Esophagus squamous epithelium (tissue), 5 donors: ENCODE measurements at places on chromosomes 2 and 18.

DNA sequence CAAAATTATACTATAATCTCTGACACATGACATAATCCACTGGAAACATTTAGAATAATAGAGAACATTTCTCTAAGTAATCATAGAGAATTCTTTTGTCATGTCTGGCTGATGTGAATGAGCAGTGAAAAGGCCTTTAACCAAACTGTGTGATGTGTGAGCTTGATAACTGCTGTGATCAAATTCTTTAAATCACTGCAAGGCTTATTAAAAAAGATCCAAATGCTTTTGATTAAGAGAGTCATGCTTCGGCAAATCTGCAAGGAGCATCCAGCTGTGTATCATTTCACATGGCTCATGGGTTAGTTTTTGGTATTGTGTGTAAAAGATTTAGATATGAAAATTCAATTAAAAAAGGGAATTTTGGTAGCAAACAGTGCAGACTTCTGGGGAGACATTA lies 58.6 kb upstream of the TFPI start:
- no peak for DNase-seq

DNA sequence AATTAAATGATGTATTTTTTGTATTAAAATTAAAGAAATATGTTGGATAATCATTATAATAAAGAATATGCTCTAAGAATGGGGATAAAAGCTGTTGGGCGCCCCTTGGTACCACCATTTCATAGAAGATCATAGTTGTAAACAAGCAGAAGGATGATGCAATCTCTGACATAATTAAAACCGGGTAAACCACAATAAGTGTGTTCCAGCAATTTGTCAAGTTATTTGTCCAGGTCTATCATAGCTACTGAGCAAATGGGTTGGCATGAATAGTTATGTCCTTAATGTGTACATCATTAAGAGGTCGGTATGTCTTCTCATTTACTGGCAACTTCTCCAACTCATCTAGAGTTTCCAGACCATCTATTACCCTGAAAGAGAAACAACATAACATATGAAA lies 6.7 kb upstream of the CLK1 start:
- DNase-seq: no peak

GRCh38 chr2:129730979-129731378 lies 248.5 kb upstream of the RAB6C start:
- no peak for DNase-seq

DNA sequence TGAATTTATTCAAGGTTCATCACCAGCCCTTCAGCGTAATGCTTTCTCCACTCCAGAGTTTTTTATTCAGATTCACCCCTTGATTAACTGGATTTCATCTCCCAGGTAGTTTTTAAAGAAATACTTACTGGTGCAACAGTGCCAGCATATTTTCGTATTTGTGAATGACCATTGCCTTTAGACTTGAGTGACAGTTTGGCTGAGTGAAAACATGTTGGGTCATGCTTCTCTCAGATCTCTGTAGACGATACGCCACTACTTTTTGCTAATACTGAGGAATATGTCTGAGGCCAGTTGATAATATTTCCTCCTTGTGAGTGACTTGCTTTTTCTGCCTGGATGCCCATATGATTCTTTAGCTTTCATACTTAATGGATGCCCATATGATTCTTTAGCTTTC lies 51.5 kb downstream of the CYP26B1 start:
- DNase-seq: no peak

DNA sequence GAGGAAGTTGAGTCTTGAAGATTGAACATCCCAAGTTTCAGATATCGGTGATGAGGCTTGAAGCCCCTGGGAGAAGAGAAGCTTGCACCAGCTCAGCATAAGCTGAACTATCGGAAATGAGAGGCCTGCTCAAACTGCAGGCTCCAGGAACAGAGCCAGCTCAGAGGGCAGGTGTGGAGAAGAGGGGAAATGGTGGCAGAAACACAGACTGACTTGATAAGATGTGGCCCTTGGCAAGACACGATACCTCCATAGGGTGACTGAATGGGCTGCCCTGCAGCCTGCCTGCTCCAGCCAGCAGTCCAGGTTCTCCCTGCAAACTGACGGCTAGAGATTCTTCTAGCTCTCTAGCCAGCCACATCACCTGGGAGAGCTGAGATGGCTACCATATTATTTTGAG lies 86.6 kb downstream of the MYT1L start:
- no peak for DNase-seq

GRCh38 chr18:78740876-78741275 lies 238.7 kb upstream of the SALL3 start:
- DNase-seq: no peak

GRCh38 chr2:105786231-105787230 lies 41.8 kb downstream of the NCK2 start:
- DNase-seq: no peak

DNA sequence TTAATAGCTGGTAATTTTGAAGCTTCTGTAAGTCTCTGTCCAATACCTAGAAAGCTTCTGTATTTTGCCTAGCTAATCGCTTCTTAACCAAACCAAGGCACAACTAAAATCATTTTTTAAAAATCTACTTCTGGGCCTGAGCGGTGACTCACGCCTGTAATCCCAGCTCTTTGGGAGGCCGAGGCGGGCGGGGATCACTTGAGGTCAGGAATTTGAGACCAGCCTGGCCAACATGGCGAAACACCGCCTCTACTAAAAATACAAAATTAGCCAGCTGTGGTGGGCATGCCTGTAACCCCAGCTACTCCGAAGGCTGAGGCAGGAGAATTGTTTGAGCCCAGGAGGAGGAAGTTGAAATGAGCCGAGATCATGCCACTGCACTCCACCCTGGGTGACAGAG lies 148.6 kb upstream of the FIGN start:
- DNase-seq: no peak

GRCh38 chr18:73352546-73352945 lies 484.8 kb upstream of the NETO1 start:
- DNase-seq: no peak

DNA sequence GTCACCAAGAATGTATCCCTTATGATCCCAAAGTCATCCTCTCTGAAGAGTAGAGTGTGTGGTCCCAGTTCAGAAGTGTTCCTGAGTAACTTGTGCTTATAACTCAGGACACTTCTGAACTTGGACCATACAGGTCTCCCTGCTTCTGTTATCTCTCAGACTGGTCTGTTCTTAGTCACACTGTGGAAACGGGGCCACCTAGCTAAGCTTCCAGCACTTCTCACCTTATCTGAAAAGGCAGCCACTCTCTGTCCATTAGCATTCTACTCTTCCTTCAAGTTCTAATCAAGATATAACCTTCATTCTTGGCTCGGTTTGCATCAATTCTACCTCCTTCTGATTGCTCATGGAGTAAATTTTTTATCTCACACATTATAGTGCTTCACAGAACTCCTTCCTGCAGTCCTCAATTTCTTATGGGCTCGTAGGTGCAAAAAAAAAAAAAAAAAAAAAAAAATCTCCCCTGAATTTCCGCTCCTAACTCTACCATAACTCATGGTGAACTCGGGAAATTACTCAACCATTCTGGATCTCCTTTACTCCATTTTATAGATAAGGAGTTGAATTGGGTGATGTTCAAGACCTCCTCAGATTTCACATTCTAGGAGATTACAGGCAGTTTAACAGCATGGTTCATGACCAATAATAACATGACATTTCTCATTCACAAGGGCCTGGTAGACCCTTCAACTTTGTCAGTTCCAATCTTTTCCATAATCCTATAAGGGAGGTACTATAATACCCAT lies 108.4 kb downstream of the TACR1 start:
- no peak for DNase-seq

GRCh38 chr2:224831530-224831929 lies 115.4 kb upstream of the CCDC195 start:
- DNase-seq: no peak

GRCh38 chr18:5771343-5771742 lies 124.0 kb downstream of the TMEM200C start:
- no peak for DNase-seq

- DNase-seq: no peak
Observed at GRCh38 chr2:47426786-47427185, 23.8 kb downstream of the MSH2 start.

- DNase-seq: no peak
Observed at GRCh38 chr2:100494712-100495111, 24.4 kb downstream of the NMS start.

DNA sequence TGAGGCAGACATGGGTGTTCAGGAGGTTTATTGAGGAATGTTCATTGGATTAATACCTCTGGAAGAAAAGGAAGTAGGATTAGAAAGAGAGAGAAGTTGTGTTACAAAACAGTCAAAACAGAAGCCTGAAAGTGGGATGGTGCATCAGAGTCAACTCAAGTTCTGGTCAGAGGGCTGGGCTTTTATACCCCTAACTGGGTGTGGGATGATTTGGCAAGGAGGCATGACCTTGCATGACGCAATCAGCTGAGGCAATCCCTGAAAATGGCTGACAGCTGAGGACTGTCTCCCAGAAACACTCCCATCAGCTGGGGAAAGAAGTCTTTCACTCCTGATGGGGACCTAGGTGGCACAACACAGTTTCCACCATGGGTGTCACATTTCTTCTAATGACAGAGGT lies 818.2 kb downstream of the SATB2 start:
- DNase-seq: no peak

- DNase-seq: no peak
Observed at GRCh38 chr2:62136956-62137830, 58.7 kb upstream of the B3GNT2 start.

DNA sequence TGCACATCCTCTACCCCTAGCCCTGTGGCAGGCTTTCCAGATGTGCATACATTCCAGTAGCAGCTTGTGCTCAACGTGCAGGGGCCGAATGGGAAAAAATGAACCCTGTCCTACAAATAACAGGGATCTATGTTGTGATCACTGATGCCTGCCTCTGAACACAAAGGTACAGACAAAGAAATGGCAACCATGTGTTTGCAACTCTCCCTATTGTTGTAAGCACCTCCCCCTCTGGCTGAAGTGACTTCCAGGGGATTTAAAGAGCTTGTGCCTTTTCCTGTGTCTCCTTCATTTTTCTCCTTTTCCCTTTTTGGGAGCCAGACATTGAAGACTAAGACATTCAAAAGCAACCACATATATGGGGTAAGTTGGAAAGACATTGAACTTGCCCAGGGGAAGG lies 21.6 kb downstream of the ARHGAP25 start:
- no peak for DNase-seq

- no peak for DNase-seq
Observed at GRCh38 chr2:184743096-184743495, 144.8 kb downstream of the ZNF804A start.

DNA sequence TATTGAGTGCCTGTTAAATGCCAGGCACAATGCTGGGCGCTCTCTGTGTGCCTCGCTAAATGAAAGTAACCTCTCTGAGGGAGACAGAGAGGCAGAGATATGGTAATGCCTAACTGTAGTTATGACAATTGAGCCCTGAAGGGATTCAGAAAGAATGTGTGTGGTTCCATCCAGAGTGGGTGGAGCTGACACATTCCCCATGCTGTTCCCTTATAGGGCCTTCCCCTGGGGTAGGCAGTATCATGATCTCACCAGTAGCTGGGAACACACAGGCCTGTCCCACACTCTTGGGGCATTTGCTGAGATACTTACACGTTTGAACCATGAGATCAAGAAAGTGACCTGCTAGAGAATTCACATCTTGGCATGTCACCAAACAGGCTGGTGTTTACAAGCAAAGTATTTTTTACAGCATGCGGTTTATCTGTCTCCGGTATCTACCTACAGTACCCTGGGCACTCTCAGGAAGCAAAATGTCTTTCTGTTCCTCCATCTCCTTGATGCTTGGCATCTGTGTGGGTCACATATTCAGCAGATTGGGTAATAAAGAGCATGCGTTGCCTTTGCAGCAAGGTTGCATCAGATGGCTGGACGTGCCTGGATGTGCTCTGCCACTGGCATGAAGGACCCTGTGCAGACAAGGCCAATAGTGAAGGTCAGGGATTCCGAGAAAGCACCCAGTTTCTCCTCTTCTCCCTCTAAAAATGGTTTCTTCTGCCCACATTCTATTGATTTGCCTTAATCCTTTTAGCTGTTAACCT lies 9.4 kb downstream of the CTIF start:
- no peak for DNase-seq

GRCh38 chr2:167140767-167141166 lies 252.5 kb downstream of the XIRP2 start:
- no peak for DNase-seq

GRCh38 chr18:949724-950631 lies 45.3 kb downstream of the ADCYAP1 start:
- DNase-seq: no peak

DNA sequence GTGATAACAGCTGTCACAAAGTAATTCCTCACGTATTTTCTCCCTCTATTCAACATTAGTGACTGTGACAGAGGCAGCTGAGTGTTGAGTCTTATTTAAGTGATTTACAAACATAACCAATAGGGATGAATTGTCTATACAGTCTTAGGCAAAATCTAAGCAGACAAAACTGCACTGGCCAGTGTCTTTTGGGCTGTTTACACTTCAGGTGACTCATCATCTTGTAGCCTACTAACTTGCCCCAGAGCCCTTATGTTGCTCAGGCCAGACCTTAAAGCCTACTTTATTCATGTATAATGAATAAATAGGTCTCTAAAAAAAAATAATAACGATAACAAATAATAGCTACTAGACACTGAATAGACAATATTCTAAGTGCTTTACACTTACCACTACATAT lies 17.2 kb downstream of the THOC1 start:
- no peak for DNase-seq

DNA sequence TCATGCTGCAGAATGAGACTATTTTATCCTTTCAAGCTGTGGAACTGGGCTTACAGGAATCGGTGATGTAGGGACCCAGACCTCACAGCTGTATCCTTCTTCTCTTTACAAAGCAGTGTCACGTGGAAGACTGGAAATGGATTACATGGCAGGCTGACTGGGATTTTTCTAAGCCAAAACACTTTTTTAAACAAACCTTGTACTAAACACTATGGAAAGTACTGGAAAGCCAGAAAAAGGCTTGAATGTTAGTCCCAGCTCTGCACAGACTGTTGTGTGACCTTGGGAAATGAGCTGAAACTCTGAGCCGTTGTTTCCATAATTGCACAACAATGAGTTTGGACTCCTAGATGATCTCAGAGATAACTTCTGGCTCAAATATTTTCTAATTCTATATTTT lies 7.6 kb upstream of the ADAM23 start:
- no peak for DNase-seq

GRCh38 chr18:76503649-76504386 lies 8.8 kb upstream of the ZNF516 start:
- no peak for DNase-seq

- DNase-seq: no peak
Observed at GRCh38 chr2:214066862-214067261, 344.0 kb upstream of the VWC2L start.
